Ovary (tissue), 10 donors: ENCODE measurements at places on chromosomes 2 and 18. TPM values are rescaled to one million over a fixed set of nuclear protein-coding genes. Genes with fewer than 3 reads are reported as not detected.

DNA sequence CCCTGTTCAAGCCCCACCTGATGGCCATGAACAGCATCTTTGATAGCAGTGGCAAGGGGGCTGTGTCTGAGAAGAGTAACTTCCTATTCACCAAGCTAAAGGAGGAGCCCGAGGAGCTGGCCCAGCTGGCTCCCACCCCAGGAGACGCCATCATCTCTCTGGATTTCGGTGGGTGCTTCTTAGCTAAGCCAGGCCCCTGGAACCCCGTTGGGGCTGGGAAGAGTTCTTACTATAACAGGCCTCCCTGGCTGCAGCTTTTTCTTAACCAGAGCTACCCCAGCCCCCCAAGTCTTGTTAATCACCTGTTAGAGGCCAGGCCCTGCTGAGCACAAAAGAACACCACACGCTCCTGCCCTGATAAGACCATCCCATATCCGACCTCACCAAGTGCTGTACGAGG lies 79.4 kb downstream of the EPAS1 start:
- no peak overlapping the region for H3K4me3 ChIP-seq
- no peak for DNase-seq
- H3K36me3 ChIP-seq, result no peaks in the 10 kb centered on the region
- no peaks in the 10 kb centered on the region for H3K27me3 ChIP-seq
- H3K27ac ChIP-seq, result no peak overlapping the region
- peaks cover 9% of the 10 kb centered on the region for H3K4me1 ChIP-seq

GRCh38 chr2:221845021-221845365 lies 272.9 kb upstream of the EPHA4 start:
- no peak for DNase-seq
- H3K4me1 ChIP-seq, result no peaks in the 10 kb centered on the region
- H3K27me3 ChIP-seq, result no peaks in the 10 kb centered on the region
- H3K4me3 ChIP-seq, result no peak overlapping the region
- no peaks in the 10 kb centered on the region for H3K36me3 ChIP-seq
- no peak overlapping the region for H3K27ac ChIP-seq

GRCh38 chr2:184849516-184849915 lies 251.2 kb downstream of the ZNF804A start:
- no peaks in the 10 kb centered on the region for H3K36me3 ChIP-seq
- DNase-seq, result no peak
- no peak overlapping the region for H3K27ac ChIP-seq
- no peaks in the 10 kb centered on the region for H3K4me1 ChIP-seq
- H3K27me3 ChIP-seq, result no peaks in the 10 kb centered on the region
- H3K4me3 ChIP-seq, result no peak overlapping the region

DNA sequence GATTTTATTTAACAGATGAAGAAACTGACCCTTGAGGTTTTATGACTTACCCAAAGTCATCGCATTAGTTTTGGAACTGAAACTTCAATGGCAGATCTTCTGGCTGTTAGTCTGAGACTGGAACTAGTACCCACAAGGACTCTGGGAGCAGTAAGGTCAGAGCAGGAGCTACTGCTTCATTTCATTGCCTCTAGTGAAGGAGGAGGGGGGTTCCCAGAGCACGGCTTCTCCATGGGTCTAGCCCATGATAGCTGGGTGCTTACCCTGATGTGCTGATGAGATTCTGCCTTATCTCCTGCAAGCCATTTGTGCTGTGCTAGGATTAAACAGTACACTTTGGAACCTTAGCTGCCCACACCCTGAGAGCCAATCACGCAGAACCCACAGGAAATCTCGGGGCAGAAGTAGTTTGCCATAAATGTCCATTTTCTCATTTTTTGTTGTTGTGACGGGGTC lies 5.4 kb upstream of the RNASEH1 start:
- no peaks in the 10 kb centered on the region for H3K36me3 ChIP-seq
- H3K27ac ChIP-seq, result no peak overlapping the region

- H3K27ac ChIP-seq, result peak overlapping the region; percentile 52
- peak overlapping the region; percentile 44 for H3K4me3 ChIP-seq
- H3K4me1 ChIP-seq, result peaks cover 3% of the 10 kb centered on the region
- H3K27me3 ChIP-seq, result no peaks in the 10 kb centered on the region
- H3K36me3 ChIP-seq, result no peaks in the 10 kb centered on the region
Measured at GRCh38 chr2:38076710-38077430, 919 bp upstream of the CYP1B1 start.

GRCh38 chr18:75208836-75209128 lies 157 bp downstream of the PTGR3 start:
- H3K27me3 ChIP-seq, result no peaks in the 10 kb centered on the region
- H3K36me3 ChIP-seq, result no peaks in the 10 kb centered on the region
- DNase-seq, result no peak
- H3K4me1 ChIP-seq, result peaks cover 4% of the 10 kb centered on the region

GRCh38 chr18:2135309-2135708 lies 436.0 kb downstream of the METTL4 start:
- H3K4me1 ChIP-seq, result no peaks in the 10 kb centered on the region
- DNase-seq, result no peak
- no peaks in the 10 kb centered on the region for H3K36me3 ChIP-seq

The KIAA2012 gene
- total RNA-seq, result 0.24 TPM

The SPATA3 gene
- total RNA-seq, result not detected

The ZNF804A gene
- 0.26 TPM for total RNA-seq

The ABCG8 gene
- not detected for total RNA-seq
